GM06990 (cell line): ENCODE measurements at places on chromosomes 12 and 14.

DNA sequence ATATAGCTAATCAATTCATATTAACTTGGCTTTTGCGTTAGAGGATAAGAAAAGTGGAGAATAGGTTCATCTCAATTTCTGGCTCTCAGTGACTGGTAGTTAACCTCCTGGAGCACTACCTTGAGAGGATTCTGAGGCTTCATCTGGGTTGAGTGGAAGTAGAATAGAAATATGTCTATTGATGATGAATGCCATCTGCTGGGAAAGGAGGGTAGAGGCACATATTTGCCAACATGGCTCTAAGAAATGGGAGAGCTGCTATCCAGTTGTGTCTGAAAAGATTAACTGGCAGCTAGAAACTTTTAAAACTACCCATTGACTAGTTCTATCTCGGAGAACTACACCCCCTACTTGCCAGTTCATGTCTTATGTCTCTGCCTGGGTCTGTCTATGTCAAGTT lies 530.1 kb downstream of the NRXN3 start:
- no peak for DNase-seq

DNA sequence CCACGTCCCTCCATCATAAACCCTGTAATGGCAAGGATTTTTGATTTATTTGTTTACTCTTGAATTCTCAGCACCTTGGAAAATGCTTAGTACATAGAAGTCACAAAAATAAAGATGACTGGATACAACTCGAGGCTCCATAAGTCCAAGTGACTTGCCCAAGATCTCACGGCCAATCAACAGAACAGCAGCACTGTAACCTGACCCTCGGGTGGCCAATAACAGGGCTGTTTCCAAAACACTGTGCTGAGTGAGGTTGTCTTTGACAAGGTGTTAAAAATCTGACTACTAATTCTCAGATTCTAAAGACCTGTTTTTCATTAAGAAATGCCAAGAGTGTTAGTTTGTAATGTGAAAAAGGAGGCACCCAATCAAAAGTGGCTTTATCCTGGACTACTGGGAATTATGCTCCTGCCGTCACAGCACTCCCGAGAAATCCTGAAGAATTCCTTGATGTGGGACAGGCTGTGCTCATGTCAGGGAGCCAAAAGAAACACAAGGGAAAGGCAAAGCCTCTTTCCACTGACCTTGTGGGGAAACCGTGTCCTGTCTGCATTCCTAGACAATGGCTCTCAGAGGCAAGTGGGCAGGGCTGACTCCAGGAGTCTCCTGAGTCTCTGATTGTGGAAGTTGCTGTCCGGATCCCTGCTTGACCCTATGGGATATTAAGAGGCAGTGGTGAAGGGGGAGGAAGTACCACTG lies 204.7 kb upstream of the PELI2 start:
- DNase-seq, result no peak

GRCh38 chr14:61034416-61035120 lies 53.5 kb downstream of the SLC38A6 start:
- DNase-seq, result peak; percentile 15

DNA sequence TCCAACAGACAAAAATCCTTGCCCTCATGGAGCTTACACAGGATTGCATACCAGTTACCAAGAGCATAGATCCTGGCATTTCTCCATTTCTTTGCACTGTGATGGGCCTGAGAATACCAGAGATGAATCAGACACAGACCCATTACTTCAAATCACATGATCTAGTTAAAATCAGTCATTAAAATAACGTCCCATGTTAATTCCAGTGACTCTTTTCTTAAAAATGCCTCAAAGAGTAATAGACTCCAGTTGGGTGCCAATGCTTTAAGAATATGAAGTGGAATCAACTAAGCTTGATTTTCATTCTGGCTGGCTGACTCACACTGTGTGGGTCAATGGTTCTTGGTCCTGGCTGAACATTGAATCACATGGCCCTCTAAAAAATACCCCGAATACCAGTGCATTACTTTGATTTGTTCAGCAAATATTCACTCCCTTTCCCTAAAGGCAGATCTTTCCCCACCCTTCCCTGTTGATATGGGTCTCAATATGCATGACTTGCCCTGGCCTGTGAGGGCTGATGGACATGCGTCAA lies 11.0 kb downstream of the ASB2 start:
- no peak for DNase-seq

DNA sequence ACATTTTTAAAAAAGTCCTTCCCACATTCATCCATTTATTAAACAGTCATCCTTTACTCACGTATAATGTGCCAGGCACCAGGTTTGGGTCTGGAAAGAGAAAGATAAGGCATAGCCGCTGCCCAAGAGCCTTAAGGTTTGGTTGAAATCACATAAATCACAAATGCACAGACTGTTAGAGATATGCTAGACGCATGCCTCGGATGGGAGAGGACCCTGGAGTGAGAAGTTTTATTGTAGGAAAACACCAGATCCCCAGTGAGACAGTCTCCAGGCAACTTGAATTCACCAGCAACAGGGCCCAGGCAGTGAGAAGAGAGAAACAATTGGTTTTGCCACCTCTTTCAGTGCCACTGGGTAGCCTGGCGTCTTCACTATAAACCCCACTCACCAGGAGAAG lies 305.9 kb upstream of the AMIGO2 start:
- DNase-seq, result no peak

DNA sequence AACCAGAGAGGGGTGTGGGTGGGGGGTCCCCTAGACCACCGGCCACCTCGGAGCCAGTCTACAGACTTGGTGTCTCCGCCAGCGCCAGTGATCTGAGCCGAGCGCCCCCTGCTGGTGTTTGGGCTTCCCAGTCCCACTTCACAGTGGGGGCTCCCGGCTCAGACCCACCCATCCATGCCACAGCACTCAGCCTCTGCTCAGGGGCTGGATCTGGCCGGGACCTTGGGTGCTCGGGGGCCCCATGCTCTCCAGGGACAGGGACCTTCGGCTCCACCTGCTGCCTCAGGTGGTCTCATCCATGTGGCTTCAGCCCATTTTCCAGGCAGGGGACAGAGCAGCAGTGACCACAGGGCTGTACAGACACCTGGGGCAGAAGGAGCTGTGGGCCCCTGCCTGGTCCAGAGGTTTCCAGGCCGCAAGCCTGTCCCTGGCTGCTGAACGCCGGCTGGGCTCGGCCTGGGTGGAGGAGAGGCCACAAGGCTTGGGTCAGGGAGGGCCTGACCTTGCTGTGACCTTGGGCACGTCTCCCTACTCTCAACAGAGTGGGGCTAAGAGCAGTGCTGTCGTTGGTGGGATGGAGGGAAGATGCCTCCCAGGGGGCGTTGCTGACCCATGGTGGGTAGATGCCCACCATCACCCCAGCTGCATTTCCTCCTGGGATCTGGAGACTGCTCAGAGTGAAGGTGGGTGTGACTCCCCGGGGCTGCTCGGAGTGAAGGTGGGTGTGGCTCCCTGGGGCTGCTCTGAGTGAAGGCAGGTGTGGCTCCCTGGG lies 86.3 kb downstream of the KIF26A start:
- no peak for DNase-seq

DNA sequence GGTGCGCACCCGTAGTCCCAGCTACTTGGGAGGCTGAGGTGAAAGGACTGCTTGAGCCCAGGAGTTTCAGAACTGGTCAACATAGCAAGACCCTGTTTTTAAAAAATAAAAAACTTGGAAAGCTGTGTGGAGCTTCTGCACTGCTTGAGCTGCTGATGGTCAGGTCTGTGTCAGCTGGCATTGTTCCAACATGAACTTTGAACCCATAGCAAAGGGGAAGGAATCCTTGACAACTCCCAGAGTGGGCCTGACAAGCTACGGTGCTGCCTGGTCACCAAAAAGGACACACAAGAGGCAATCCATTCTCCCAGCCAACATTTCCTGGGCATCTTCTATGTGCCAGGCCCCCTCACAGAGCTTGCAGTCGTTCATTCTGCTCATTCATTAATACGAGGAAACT lies 16.4 kb upstream of the LTBP2 start:
- no peak for DNase-seq

GRCh38 chr12:54215989-54216796 lies 27.4 kb upstream of the SMUG1 start:
- peak; percentile 67 for DNase-seq

- no peak for DNase-seq
Observed at GRCh38 chr14:75051556-75051899, 261 bp upstream of the MLH3 start.

DNA sequence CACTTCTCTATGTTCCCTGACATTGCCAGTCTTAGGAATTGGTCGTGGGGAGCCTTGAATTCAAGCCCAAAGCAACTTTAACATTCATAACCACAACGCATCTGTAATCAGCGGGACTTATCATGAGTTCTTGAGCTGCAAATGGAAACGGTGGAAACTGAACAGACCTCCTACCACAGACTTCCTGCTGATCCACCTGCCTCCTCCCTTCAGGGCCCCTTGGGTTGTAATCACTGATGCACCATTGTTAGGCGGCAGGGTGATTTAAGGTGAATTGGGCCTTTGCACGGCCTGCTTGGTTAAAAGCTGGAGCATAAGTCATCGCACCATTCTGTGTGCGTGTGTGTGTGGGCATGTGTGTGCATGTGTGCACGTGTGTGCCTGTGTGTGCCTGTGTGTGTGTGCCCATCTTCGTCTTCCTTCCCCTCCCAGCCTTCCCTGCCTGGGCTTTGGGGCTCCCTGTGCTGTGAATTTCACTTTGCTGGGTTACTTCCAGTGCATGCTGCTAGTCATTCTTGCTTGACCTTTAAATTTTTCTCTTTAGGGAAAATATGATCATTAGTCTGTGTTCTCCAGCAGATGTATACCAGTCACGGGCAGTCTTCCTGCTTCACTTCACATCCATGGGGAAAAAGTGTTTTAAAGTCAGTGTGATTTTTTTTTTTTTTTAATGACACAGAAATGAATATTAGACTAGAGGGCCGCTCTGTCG lies 29.1 kb downstream of the CHST11 start:
- DNase-seq, result no peak

DNA sequence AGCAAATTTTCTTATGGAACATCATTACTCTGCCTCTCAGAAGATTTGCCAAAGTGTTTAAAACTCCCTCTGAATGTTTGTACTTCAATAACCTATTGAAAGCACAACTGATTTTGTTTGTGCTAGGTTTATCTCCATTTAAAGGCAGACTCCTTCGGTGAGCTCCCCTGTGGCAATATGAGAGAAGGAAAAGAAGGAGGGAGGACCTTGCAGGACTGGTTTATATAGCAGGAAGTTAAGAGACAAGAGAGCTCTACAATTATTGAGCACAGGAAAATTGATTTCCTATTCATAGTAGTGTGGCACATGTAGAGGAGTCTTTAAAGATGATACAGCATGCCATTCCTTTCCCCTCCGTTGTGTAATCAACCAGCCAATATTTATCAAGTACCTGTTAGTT lies 75.5 kb downstream of the PDE3A start:
- DNase-seq, result no peak

DNA sequence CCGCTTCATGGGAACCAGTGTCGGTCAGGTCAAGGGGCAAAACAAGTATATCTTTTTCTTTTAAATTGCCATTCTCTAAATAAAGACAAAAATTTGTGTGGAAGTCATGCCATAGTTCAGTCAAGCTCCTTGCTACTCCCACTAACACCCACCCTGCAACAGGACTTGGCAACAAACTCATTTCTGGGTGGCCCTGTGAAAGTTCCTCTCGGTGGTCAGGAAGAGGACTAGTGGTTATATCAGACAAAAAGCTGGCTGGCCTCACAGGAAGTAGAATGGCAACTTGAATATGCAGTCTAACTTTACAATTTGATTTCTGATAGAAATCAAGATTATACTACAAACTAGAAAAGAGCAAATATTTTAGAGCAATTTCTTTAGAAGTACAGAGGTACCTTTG lies 11.2 kb downstream of the DHRS7 start:
- DNase-seq, result no peak

DNA sequence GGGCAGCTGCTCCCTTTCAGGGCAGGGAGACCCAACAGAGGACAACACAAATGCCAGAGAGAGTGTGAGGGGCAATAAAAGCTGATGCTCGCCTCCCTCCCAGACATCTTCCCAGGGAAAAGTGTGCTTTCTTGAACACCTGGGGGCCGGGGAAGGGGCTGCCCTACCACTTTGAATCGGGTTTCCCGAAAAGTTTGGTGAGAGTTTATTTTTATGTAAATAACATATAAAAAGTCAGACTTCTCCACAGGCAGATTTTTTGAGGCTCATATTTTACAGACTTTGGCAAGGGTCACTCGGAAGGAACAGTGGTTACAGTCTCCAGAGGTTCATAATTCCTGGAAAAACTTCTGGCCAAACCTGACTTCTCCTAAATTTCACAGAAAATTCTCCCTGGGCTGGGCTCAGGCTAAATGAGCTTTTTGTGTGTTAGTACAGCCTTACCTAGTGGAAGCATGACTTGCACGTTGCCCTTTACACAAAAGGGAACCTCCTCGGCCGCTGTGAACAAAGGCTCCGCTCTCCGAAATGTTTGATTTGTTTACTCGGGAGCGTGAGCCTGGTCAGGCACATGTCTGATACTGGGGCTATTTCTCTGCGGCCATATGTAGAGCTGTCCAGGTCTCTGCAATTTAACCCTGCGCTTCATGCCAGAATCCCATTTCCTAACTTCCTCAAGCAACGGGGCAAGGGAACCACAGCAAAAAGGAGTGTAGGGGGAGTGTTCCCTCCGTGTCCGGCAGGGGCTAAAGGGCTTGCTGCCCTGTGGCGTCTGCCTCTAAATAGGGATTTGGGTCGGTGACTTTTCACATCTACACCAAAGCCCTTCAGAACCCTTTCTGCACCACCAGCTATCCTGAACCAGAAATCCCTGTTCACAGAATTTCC lies 3.4 kb downstream of the RTL1 start:
- DNase-seq, result no peak

GRCh38 chr12:52018433-52019112 lies 11.8 kb downstream of the TAMALIN start:
- DNase-seq, result no peak
